ENCODE measurements at places on chromosomes 1 and 21.
A peak's percentile ranks its signal among the peaks of the same experiment; 100 is the strongest.

GRCh38 chr1:207366022-207366421, 44.5 kb downstream of the CD55 start:
- DNase-seq, result no peak

GRCh38 chr1:99727575-99728185, 38.8 kb downstream of the FRRS1 start:
- DNase-seq, result no peak

- DNase-seq, result peak; percentile 84
Observed at GRCh38 chr1:151047591-151047924, at the start of gene C1orf56. Gene C1orf56 (plus strand): TSS chr1:151047751. CDS start chr1:151047848, 97 bp downstream.

DNA sequence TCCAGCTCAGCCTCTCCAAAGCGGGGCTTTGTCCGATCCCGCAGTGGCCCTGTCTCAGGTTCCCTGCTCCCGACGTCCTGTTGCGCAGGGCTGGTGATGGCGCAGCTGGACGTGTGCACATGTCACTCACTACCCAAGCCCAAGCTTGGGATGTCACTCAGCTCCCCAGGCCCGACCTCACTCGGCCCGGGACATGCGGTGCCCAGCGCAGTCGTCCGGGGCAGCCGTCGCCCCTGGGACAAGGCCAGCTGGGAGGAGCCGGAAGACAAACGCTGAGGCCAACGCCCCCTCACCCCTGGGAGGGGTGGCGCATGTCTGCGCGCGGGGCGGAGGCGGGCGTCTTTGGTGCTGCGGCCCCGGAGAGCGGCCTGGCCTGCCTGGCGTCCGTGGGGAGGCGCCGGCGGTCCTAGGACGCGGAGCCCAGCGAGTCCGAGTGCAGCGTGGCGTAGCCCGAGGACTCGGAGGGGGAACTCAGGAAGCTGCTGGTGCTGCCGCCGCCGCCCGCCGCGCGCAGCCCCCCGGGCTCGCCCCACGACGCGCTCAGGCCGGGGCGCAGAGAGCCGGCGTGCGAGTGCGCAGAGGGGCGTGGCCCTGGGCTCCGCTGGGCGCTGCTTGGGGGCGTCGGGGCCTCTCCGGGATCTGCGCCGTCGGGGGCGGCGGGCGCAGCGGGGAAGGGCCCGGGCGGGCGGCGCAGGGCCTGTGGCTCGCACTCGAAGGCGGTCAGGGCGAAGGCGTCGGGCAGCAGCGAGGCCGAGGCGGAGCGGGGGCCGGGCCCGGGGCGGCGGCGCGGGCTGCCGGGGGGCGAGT, 5.2 kb downstream of the HES3 start:
- DNase-seq, result no peak

GRCh38 chr1:153340356-153340755, 8.3 kb downstream of the PGLYRP4 start:
- DNase-seq, result no peak

DNA sequence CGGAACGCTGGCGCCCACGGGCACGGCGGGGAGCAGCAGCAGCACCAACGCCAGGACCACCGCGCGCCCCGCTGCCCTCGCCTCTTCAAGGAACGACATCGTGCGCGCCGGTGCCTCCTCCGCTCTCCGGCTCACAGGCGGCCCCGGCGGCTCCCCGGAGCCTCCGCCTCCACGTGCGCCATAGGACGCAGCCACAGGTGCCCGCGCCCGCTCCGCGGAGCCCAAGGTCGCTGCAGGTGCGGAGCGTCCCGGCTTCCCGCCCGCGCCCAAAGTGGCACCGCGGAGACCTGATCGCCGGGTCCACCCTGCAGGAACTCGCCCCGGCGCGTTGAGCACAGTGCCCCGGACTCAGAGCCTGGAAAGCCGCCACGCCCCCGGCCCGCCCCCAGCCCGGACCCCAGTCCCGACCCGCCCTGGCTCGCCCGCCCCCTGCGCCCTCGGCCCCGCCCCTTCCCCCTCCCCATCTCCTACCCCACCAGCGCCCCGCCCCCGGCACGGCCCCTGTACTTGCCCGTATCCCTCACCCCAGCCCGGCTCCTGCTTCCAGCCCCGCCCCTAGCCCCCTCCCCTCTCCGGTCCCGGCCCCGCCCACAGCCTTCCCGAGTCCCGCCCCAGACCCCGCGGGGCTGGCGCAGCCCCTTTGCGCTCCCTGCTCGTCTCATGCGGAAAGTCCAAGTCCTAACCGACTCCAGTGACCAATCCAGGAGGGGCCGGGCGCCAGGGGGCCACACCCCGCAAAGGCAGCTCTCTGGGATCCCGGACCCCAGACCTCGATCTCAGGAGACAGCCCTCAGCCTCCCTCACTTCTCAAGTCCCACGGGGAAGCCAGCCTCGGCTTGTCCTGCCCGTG, at the start of gene MEGF6:
TSS of gene MEGF6 (minus strand) at position 339 of the 850 bp plus-strand sequence. CDS start at position 99, 240 bp downstream.
- peak; percentile 87 for DNase-seq

- DNase-seq, result no peak
Observed at GRCh38 chr21:42112238-42112637, 41.1 kb downstream of the UMODL1 start.

DNA sequence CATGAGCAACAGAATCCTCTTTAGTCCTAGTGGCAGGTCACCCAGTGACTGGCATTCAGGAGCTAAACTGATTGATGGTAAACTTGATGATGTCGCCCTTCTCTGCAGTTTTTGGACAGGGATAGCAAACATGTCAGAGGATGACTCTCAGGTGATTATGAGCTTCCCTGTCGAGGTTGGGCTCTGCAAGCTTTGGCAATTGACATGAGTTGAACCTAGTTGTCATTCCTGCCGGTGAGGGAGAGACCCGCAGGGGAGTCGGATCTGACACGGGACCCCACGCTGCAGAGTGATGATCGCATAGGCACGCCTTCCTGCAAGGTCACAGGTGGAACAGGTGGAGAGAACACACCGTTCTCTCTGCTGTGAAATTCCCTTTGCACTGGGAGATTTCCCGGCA, 438.0 kb upstream of the VAMP3 start:
- no peak for DNase-seq

DNA sequence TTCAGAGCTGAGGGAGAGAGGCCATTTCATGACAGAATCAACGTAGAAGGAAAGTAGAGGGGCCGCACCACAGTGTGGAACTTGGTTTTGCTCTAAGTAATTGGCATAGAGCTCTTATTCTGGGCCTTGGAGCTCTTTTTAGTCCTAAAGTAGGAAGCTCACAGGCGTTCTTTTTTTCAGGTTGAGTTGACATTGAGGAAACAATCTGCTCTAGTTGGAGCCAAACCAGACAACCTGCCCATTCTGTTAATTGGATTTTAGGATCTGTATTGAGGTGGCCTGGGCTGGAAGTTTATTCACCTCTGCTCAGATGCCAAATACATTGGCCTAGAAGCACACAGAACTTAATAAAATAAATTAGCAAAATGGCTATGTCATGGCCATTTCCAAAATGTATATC, 1093.9 kb downstream of the ADGRL2 start:
- no peak for DNase-seq

DNA sequence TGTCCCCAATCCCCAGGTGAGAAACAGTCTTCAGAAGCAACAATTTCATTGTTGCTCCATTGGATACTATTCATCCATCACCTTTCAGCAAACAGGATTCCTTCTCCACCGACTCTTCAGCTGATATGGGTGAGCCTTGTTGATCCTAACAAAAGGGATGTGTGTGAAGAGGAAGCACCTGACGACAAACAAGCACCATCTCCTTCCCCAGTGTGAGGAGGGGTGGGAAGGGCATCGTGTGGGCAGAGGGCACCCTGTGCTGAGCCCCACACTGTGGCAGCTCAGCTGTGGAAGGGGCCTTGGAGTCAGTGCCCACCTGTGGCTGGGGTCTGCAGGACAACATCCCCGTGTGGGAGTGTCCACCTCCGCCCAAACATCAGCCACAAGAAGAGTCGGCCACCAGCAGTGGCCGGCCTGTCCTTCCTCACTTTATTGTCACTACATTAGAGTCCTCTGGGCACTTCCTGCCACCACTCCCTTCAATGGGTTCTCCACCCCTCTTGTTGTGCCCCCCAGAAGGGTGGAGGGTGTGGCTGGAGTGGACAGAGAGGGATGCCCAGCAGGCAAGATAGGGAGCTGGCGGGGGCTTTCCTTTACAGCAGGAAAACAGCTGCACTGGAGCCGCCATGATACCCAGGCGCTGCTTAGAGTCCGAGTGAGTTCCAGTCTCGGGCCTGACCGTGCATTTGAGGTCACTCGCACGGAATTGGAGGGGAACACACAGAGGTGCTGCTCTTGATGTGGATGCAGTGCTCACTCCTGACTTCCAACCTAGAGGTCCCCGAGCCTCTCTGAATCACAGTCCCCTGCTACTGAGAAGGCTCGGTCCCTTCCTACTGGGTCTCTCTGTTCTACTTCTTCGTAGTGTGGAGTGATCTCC, 40.9 kb downstream of the VPS26C start:
- DNase-seq, result no peak

DNA sequence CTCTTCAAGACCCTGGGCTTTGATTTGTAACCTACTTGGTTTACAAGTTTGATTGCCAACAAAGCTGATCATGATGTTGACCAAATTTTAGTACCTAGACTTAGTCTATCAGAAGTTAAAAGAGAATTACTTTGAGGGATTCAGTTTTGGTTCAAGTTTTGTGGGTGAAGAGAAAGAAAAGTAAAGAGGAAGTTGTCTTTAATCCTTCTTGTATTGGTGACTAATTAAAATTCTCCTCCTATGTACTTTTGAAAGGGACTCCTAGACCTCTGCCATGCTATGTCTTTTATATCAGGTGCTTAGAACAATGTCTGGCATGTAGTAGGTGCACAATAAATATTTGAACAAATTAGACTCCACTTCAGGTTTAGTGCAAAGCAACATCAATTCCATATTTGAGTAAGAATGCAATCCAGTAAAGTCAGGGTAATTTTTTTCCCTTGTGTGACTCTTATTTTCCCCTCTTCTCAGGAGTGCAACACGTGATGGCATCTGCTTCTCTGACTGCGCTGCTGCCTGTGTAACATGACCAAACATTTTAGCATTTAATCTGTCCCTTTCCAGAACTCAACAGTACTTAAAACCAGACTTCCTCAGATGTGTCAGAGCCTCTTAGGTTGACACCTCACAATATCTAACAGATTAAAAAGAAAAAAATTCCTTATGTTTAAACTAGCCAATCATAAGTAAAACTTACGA, 41.1 kb upstream of the KCNQ4 start:
- DNase-seq, result no peak

DNA sequence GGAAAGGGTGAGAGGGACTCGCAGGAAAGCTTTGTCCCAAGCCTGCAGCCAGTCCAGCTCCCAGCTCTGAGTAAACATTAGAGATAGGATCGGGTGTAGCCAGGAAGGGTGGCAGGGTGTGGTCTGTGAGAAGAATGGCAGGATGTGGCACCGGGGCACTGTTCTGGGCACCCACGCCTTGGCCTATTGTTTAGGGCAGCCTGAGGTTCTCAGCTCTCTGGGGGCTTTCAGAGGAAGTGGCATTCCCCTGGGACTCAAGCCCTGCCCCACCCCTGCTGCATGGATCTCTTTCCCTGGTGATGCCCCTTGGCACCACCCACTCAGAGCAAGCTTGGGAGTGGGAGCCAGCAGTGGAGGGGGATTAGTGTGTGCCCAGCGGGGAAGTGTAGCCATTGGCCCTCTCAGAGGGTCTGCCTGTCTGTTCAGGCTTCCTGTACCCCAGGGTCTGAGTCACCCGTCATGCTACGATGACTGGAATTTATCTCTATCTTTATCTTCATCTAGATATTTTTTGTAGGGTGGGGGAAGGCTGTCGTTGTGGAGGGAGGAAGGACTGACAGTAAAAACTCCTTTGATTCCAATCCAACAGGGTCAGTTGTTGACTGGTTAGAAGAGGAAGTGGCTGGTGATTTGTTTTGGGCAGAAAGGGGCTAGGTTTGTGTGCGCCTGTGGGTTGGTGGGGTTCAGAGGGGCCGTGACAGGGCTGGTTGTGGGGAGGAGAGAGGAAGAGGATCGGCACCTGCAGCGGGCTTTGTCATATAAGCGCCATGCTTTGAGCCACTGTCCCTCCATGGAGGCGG, 31.6 kb downstream of the SOX13 start:
- no peak for DNase-seq

DNA sequence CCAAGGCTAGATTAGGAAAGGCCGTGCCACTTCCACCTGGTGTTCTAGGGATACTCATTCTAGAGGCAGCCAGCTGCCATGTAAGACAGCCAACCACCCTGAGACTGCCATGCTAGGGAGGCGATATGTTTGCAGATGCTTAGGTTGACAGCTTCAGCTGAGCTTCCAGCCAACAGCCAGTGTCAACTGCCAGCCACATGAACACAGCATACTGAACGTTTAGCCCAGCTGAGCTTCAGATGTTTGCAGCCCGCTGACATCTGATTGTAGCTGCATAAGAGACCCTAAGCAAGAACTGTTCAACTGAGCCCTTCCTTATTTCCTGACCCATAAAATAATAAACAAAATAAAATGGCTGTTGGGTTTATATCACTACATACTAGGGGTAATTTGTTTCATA, 5.0 kb upstream of the KCNC4 start:
- no peak for DNase-seq

DNA sequence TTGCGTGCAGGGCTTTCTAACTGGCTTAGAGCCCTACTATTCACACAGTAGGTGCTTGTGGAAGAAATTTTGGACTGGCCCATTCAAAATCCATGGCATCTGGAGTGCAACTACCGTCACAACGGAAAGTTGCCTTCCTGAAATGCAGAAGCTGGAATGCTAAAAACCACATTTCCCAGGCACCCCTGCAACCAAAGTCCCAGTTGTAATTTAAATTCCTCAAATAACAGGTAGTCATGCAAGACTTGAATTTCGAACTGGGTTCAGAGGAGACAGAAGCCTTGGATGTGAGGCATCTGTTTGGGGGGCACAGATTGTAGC, 186.7 kb downstream of the TOMM20 start:
- no peak for DNase-seq

DNA sequence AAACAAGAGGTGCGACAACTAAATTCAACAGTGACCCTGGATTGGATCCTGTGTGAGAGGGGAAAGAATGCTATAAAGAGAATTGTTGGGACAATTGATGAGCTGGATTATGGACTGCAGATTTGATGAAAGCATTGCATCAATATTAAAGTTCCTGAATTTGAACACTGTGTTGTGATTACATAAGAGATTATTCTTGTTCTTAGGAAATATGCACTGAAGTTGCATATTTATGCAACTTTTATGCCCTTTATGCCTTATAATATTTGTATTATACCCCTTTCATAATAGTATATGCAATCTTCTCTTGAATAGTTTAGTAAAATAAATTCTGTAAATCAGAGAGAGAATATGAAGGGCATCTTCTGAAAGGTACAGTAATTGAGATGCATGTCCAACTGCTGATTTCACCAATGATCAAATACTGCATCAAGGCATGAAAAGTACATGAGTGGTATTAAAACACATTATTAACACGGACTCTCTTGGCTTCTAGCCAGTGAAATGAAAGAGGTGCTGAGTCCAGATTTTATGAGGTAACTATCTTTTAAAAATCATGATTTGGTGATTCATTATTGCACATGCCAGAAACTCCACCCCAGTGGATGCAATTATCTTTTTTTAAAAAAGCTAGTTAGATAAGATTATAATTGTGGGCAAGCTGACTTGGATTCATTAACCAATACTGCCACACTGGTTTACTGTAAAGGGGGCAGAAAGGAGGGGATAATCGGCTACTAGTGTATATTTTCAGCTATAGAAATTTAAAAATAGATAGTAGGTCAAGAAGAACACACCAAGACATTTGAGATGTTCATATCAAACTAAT, 19.9 kb upstream of the LPAR3 start:
- DNase-seq, result no peak
